Activated T-helper 9 cell treated with anti-CD3 and anti-CD28 coated beads, Interleukin-2, amount 50 U/mL, for 16 hours (primary cell): ENCODE measurements at places on chromosomes 2 and 18.
A peak's percentile ranks its signal among the peaks of the same experiment; 100 is the strongest.

- DNase-seq: no peak
Observed at GRCh38 chr2:234454433-234454832, 42.4 kb downstream of the ARL4C start.

DNA sequence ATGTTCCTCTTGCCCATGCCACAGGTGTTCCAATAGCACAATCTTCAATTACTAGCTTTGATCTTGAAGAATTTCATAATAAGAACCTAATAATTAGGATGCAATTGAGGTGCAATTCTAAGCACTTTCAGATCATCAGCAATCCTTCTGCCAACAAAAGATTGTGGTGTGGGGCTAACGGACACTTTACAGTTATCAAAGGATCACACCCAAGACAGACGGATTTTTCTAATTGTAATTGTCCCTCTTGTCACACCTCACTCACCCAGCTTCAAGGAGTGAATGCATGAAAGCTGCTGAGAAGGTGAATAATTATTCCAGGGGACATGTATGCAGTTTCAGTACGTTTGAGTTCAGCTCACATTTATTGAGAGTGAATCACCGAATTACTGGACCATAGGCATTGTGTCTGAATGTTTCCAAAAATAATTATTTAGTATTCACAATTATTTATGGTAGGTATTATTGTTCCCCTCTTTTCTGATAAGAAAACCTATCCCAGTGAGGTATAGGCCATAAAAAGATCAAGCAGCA, 438.5 kb upstream of the TRIB2 start:
- DNase-seq: no peak

GRCh38 chr2:174753038-174753633, 11.1 kb downstream of the CHRNA1 start:
- DNase-seq: peak; percentile 35

DNA sequence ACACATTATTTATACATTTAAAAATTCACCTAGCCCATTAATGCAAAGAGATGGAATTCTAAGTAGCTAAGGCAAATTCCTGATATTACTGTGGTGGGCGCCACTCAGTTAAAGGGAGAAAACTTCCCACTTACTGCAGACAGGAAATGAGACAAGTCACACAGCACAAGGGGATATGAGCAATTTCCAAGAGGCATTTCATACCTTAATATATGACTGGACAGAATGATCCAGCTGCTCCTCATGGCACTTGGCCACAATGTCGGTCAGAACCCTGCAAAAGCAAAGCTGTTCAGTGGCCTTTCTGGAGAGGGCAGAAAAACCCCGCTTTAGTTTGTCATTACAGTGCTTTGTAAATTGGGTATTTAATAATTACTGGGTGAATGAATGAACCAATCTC, 121.4 kb upstream of the CCDC195 start:
- no peak for DNase-seq

DNA sequence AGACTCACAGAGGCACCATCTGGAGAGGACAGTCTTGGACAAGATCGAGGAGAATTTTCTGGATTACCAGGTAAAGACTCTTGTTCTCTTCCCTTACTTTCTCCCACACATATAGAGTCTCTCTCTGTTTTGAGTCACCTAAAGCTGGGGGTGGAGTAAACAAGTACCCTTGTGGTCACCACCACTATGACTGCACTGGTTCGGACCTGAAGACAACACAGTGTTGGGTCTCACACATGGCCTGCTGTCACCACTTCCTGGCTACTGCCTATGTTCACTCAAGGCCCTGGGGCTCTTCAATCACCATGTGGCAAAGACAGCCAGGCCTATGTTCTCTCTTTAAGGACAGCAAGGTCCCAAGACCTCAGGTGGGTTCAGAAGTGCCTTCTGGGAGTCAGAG, 253.3 kb upstream of the VRK2 start:
- no peak for DNase-seq

GRCh38 chr2:219571311-219572236, at the start of gene OBSL1:
Gene OBSL1 (minus strand): TSS chr2:219571539. CDS start chr2:219571232, 307 bp downstream.
- no peak for DNase-seq

DNA sequence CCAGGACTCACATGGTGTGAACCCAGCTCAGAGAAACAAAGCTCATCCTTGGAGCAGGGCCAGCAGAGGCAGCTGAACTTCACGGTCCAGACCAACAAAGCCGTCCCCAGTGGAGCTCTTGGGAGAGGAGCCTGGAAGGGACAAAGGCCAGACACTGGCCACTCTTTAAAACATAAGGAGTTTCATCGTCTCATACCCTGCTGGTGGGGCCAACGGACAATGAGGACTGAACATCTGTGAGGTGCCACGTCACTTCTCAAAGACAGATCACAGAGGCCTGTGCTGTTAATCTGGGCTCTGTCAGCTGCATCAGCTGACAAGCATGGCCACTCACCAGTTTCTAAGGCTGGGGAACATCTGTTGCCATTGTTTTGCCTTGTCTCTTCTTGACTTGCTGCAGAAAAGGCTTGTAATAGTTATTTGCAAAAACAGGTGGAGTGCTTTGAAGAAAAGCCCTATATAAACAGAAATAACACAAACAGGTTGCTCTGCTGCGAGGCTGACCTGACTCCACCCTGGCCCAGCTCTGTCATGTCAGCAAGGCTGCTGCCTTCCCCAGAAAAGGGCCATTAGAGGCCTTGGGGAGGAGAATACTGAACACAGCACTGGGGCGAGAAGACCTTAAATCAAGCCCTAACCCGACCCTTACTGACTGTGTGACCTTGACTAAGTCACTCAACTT, 68.1 kb upstream of the DAPL1 start:
- no peak for DNase-seq

DNA sequence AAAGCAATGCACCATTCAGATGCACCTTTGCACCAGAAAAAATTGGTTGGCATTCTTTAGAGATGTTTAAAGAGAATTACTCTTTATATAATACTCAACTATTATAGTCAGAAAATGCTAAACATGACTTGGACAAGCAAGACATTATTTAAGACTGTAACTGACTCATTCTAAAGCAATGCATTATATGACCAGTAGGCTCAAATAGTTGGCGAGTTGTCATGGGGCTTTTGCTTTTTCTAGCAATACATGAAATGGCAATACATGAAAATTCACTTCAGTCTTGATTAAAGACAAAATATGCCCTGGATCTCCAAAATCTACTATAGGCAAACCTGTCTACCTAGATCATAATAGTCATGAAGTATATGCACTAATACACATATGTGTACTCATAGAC, 216.9 kb upstream of the VWC2L start:
- no peak for DNase-seq

DNA sequence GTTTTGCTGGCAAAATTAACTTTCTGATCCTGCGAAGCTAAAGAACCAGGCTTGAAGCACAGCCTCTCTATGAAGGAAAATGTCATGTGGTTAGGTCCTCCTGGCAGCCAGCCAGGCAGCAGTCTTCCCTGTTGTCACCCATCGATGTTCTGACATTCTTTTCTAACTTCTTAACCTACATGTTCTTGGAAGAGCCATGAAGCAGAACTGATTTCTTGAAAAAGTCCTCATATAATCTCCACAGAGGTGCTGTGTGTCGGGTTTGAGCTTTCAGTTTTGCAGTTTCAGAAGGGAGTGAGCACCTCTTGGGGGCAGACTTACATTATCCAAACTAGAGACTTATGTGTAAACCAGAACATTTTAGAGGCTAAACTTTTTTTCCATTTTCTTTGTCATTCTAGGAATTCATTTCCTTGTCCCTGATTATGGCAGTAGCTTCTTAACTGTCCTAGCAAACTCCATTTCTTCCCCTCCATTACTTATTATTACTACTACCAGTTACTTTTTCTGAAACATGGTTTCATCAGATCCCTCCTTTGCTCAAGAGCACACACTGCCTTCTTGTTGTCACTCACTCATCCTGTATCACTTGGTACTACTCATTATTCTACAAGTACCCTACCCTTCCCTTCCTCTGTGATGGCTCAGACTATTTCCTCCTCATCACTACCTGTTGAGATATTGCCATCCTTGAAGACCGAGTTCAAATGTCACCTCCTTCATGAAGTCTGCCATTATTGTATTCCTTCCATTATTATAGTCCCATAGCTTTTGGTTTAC, 31.1 kb downstream of the DOK1 start:
- DNase-seq: no peak

- DNase-seq: no peak
Observed at GRCh38 chr18:42549596-42549995, 565.9 kb downstream of the RIT2 start.

GRCh38 chr2:96816836-96817702, 1.0 kb downstream of the CNNM3 start:
- no peak for DNase-seq

DNA sequence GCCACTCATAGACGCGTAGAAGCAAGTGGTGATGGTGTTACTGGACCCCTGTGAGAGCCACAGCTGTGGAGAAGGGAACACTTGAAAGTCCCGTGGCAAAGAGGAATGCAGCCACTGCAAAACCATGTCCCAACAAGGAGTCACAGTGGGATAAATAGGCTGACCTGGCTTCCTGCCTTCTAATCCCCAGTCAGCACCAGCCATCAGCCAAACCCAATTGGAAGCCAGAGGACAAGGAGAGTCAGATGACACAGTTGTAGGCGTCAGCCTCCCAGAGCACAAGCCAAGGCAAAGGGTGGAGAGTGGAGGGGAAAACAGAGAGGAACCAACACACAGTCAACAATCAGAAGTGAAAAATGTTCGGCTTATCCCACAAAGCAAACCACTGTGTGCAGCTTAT, 5.5 kb upstream of the CYBRD1 start:
- DNase-seq: no peak

GRCh38 chr2:213220967-213221603, 63.2 kb upstream of the SPAG16 start:
- no peak for DNase-seq

DNA sequence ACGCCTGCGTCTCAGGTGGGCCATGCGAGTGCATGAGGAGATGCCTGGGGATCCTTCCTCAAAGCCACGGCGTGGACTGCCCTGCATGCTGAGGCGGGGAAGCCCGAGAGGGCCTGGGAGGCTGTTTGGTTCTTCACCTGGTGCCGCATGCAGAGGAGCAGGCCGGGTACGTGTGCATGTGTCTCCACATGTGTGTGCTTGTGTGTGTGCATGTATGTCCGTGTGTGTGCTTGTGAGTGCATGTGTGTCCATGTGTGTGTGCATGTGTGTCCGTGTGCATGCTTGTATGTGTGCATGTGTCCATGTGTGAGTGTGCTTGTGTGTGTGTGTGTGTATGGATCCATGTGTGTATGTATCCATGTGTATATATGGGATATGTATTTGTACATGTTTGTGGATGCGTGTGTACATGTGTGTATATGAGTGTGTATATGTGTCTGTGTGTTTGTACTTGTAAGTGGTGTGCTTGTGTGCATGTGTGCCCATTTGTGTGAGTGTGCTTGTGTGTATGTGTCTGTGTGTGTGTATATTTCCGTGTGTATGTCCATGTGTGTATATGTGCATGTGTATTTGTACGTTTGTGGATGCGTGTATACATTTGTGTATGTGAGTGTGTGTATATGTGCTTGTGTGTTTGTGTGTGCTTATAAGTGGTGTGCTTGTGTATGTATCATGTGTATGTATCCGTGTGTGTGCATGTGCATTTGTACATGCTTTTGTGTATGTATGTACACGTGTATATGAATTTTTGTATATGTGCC, 79.0 kb downstream of the PTGR3 start:
- DNase-seq: no peak

DNA sequence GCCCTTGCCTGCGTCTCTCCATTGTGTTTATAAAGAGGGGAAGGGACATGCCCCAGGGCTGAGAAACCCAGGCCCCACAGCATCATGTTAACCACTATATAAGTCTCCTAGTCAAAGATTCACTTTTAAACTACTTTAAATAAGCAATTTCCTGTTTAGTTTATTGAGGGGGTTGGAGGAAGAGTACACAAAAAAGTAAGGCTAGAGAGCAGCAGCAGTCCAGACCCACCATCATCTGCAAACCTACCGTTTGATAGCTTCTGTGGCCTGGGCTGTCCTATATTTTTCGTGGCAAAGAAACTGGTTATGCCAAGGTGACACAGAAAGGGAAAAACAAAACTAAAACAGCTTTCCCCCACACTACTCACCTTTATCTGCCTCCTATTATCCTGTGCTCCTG, 646.1 kb downstream of the IRS1 start:
- no peak for DNase-seq

DNA sequence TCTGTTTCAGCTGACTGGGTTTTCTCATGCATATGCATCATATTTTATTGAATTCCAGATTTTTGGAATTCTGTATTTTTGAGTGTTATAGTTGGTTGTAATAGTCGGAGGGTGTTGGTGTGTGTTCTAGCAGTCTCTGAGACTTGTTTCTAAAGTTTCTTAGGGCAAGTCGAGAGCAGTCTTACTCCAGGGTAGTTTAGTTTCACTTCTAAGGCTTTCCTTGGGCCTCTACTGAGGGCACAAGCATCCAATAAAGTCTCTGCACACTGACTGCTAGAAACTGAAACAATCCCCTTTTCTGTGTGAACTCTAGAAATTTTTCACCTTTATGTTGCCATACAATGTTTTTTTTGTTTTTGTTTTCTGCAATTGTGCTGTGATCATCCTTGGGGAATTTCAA, 663.7 kb upstream of the LRATD1 start:
- no peak for DNase-seq

GRCh38 chr2:218822622-218823021, 9.0 kb downstream of the PRKAG3 start:
- no peak for DNase-seq

DNA sequence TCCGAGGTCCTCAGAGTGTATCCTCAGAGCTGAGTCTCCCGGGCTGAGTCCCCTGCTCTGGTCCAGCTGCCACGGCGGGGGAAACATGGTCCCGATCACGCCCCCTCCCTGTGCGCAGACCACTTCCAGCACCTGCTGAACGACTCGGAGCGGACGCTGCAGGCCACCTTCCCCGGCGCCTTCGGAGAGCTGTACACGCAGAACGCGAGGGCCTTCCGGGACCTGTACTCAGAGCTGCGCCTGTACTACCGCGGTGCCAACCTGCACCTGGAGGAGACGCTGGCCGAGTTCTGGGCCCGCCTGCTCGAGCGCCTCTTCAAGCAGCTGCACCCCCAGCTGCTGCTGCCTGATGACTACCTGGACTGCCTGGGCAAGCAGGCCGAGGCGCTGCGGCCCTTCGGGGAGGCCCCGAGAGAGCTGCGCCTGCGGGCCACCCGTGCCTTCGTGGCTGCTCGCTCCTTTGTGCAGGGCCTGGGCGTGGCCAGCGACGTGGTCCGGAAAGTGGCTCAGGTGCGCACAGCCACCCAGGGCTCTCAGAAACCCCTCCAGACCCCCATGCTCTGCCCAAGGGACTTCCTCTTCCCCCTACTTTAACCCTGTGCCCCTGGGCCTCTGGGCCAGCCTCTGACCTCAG, 26.7 kb downstream of the GPC1 start:
- DNase-seq: no peak

DNA sequence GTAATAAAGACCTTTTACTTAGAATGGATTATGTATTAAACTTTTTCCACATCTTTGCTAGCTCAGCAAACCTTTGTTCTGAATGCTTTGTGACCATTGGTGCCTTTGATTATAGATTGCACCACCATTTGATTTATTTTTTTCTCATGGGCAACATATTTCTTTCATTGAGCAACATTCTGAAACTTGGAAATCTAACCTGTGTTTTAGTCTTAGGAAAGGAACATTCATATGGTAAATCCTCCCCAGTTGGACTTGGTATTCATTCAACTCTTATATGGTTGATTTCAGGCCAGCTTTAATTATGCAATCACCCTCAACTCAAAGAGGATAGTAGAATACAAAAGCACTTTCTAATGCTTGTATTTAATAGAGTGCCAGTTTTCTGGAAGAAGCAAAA, 1077.9 kb upstream of the ZEB2 start:
- no peak for DNase-seq

GRCh38 chr2:127901339-127902056, 15.7 kb upstream of the AMMECR1L start:
- DNase-seq: no peak
